ENCODE measurements at places on chromosomes 6 and 20.
A peak's percentile ranks its signal among the peaks of the same experiment; 100 is the strongest.

DNA sequence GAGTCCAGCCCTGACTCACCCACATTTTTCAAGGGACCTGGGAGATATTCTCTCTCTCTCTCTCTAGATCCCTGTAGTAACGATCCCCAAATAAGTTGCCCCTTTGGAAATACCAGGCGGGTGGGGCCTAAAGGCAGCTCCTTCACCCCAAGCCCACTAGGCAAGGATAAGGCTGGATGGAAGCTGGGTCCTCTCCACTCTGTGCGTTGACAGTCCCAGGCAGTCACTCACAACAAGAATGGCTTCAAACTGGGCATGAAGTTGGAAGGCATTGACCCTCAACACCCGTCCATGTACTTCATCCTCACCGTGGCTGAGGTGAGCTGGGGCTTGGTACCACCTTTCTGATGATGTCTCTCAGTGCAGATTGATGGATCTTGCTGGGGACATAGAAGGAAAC, 21.6 kb downstream of the L3MBTL1 start:
- no peak for DNase-seq

- DNase-seq: no peak
Measured at GRCh38 chr20:7911586-7912330, 28.5 kb downstream of the HAO1 start.

GRCh38 chr20:33209789-33210188, 7.4 kb upstream of the BPIFA3 start:
- DNase-seq: peak; percentile 67

DNA sequence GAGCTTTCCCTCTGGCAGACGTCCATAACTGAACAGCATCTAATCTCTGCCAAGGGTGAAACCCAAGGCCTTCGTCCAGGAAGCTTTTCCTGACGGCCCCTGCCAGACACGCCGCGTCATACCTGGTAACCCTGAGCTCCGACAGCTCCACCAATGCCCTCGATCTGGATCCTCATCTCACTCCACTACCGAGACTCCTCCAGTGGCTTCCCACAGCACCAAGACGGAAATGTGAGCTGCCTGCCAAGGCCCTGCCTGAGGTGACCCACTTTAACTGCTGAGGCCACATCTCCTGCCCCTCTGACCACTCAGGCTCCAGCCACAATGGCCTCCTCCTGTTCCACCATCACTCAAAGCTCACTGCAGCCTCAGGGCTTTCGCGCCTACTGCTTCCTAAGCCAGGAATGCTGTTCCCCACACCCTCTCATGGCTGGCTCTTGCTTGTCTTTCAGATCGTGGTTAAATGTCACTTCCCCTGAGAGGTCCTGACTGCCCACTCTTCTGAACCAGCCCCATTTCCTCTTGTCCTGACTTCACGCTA, 143.2 kb downstream of the PREX1 start:
- DNase-seq: peak; percentile 41

DNA sequence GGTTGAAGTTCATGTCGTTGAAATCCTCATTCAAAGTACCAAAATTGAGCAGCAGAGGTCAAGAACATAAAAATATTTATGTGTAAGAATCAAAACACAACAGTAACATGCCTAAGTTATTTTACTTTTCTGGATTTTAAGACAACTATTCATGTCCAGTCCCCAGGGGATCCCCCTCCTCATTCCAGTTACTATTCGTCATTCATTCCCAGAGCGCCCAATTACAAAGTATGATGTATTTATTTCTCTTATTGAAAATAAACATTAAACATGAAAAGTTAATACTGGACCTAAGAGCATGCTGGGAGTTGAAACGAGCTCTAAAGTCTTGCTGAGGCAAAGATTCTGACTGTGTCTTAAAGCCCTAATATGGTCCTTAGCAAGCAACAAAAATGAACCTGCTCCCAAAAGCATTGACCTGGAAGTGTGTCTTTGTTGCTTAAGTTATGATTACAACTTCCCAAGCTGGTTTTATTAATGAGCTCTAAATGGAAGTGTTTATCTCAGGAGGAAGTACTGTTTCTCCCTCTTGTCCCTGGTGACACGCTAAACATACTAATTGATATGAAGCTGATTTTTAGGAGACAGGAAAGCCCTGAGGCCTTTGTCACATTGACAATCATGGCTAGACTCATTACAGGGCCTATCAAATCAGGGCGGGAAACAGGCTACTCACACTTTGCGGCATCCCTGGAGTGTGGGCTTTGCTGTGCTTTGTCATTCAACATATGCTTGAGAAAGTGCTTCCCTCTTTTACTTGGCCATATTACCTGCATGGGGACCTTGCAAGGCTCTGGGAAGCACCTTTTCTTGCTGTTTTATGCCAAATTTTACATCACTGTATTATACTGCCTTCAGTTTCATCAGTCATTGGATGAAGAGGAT, 192.2 kb upstream of the DTNBP1 start:
- peak; percentile 79 for DNase-seq

DNA sequence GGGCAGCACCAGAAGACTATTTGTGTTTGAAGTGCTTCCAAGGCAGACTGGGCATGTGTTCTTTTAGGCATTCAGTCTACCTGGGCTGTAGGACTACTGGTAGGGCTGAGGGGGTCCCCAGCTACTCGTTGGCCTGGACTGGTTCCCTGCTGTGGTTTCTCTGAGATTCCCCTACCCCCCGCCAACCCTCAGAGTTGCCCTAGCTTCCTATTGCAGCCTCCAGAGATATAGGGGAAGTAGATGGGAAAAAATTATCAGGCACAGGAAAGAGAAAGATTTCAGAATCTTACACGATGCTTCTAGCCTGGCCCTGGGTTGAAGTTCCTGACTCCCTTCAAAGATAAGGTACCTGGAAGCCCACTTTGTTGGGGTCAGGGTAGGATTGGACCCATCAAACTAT, 22.5 kb downstream of the BRPF3 start:
- no peak for DNase-seq

DNA sequence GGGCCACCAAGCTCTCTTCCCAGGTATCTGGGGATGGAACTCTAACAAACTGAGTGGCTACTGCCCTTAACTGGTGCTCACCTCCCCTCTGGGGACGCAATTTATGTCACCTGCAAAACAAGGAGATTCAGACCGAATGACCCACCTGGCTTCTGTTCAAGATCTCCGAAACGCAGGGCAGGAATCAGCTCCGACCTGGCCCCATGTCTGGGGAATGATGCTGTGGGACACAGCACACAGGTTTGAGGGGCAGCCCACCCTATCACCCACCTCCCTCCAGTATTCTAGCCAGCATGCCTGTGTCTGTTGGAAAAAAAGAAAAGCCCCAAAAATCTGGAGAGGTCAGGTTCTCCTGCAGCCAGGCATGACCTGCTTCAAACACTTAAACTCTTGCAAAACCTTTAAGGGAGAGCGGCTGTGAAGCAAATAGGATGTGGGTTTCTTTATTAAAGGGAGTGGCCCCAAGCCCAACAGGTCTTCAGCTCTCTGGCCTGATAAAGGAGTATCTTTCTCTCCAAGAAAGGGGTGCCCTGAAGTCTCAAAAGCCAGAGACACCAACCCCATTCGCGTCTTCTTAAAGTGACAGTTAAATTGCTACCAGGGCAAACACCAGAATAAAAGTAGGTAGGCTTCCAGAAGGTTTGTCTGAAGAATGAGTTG, 6.4 kb downstream of the PREX1 start:
- DNase-seq: no peak

- DNase-seq: no peak
Measured at GRCh38 chr20:37308086-37309050, 18.9 kb downstream of the MANBAL start.

DNA sequence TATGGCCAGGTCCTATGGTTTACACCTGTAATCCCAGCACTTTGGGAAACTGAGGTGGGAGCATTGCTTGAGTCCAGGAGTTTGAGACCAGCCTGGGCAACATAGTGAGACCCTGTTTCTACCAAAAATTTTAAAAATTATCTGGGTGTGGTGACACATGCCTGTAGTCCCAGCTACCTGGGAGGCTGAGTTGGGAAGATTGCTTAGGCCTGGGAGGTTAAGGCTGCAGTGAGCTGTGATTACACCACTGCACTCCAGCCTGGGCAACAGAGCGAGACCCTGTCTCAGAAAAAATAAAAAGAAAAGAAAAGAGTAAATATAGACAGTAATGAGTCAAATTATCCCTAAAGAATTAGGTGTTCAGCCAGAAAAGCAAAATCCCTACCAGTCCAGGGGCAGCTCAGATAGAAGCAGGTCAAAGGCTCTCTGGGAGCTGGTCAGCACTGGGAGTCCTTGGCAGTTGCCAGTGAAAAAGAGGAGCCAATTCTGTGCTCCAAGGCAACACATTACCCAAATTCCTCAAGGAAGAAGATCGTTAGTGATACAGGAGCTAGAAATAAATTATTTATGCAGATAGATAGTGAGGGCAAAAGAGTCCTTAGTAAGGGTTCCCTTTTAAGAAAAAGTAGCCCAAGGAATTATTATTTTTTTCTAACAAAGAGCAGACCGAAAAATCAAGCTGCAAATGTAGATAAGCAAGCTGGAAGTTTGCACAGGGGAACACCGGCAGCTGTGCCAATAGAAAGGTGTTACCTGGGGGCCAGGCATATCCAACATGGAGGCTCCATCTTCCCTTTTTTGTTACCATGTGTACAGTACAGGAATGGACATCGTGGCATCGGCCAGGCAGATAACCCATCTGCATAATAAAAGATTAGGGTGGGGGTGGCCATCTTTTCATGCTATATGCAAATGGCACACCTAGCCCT, 31.4 kb upstream of the SEC63 start:
- no peak for DNase-seq

DNA sequence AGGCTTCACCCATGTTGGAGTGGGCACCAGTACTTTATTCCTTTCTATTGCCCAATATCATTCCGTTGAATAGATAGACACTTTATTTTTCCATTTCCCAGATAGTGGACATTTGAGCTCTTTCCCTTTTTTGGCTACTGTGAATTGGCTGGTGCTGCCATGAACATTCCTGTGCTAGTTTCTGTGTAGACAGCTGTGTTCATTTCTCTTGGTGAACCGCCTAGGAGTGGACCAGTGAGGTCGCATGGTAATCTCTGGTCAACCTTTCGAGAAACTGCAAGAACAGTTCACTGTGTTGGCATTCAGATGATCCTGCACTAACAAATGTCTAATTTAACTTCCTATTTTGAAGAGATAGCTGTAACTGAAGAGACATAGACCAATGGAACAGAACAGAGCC, 58.6 kb downstream of the RAMACL start:
- no peak for DNase-seq

DNA sequence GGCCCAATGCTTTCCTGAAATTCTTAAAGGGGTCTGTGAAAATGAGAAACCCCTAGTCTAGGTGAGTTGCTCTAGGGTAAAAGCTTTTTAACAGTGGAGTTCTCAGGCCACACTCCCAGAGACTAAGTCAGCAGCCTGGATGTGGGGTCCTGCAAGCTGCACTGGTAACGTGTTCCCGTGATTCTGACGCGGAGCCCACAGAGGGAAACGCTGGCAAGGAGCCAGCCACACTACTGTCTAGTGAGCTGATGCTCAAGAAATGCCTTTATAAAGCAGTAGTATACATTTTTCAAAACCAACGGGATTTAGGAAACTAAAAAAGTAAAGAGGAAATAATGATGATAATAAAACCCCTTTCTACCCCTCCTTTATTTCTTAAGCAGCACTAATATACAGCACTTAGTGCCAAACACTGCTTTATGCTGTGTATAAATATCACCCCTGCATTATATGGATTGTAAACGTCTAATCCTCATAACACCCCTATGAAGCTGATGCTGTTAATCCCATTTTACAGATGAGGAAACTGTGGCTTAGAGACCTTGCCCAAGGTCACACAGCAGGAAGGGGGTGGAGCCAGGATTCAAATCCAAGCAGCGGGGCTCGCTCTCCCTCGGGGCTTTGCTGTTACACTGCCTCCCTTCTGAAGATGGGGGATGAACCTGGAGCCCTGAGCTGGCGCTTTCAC, 25.0 kb downstream of the KCNK15 start:
- no peak for DNase-seq

DNA sequence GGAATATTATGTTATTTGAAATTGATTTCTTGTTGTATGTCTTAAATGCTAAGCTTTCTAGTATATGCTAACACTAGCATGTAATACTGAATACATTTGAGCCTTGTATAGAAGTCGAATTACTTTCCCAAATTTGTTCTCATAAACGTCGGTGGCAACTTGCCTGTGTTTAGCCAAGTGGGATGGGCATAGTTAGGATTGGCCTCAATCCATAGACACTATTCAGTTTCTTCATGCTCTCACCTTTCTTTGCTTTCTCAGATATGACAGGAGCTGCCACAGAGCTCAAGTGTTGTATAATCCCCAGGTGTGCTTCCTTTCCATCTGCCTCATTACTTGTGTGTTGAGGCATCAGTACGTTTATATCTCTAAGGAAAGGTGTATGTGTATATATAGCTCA, 19.3 kb downstream of the ZNF334 start:
- DNase-seq: no peak

DNA sequence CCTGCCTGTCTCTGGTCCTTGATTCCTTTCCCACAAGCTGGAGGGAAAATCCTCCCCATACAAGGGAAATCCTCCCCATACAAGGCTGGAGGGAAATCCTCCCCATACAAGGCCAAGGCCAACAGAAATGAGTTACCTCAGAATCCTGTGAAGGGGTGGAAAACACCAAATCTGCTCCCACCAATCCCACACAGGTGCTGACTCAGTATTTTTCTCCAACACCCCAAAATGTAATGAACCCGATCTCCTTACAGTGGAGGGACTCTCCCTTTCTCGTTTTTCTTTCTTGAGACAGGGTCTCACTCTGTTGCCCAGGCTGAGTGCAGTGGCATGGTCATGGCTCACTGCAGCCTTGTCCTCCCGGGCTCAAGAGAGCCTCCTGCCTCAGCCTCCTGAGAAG, 6.3 kb downstream of the SNHG17 start:
- no peak for DNase-seq

DNA sequence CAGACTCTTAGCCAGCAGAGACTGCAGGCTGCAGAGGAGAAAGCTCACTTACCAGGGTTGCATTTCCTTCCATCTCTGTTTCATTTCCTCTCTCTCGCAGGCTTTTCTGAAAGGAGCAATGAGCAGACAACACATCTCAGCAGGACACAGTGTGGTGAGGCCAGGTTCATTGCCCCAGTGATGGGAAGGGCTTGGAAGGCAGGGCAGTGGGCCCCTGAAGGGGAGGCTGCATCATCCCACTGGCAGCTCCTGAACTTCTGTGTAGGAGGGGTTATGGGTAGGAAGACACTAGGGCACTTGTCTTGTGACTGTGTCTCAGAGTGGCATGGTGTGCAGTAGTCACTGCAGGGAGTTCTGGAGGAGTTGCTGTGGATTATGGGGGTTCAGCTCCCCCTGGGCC, 246.8 kb downstream of the QKI start:
- no peak for DNase-seq

DNA sequence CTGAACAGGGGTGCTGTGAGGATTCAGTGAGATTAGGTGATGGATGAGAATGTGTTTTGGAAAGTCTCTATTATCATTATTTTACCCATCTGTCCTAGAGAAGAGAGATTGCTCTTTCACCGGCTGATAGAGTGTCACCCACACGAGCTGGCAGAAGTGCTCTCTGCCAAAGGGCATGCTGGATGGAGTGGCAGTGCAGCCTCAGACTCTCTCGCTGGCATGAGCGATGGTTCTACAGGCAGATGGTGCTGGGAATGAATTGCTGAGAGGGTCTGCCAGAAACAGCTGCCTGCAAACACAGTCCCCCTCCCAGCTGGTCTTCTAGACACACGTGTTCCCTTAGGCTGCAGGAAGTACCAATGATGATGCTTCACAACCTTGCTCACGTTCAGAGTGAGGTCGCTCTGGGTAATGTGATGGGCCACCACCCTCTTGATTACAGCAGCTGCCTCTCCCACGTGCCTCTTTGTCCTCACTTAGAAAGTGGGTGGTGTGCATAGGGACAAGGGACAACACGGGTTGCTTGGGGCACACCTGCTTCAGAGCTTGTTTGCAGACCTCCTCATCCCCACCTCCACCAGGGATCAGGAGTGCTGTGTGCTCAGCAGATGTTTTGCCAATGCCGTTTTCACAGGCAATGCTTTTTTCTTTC, 84.7 kb downstream of the FOXA2 start:
- DNase-seq: no peak

- no peak for DNase-seq
Measured at GRCh38 chr20:46741924-46742668, 32.6 kb downstream of the SLC2A10 start.

Measured in fibroblast of skin of scalp (primary cell).